ENCODE measurements at places on chromosomes 3 and 15.

GRCh38 chr15:99137111-99137546, 32.2 kb downstream of the SYNM start:
- DNase-seq, result no peak

GRCh38 chr3:105409364-105409763, 42.7 kb downstream of the ALCAM start:
- DNase-seq, result no peak

GRCh38 chr3:98151241-98151640, 4.0 kb downstream of the OR5H14 start:
- DNase-seq, result no peak

DNA sequence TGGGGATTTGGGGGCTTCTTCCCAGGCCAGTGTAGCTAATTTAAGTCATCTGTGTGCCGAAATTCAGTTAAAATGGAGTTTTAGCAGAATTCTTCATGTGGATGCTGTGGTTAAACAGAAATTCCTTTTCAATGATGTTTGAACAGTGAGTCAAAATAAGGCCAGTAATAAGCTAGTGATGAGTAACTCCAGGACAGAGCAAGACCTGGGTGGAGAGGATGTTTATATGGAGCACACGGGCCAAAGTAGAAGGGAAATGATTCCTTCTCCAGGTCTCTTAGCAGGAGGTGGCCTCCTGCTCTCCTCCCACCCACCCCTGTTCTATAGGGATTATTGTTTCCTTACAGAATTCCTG, 31.9 kb upstream of the UACA start:
- no peak for DNase-seq

DNA sequence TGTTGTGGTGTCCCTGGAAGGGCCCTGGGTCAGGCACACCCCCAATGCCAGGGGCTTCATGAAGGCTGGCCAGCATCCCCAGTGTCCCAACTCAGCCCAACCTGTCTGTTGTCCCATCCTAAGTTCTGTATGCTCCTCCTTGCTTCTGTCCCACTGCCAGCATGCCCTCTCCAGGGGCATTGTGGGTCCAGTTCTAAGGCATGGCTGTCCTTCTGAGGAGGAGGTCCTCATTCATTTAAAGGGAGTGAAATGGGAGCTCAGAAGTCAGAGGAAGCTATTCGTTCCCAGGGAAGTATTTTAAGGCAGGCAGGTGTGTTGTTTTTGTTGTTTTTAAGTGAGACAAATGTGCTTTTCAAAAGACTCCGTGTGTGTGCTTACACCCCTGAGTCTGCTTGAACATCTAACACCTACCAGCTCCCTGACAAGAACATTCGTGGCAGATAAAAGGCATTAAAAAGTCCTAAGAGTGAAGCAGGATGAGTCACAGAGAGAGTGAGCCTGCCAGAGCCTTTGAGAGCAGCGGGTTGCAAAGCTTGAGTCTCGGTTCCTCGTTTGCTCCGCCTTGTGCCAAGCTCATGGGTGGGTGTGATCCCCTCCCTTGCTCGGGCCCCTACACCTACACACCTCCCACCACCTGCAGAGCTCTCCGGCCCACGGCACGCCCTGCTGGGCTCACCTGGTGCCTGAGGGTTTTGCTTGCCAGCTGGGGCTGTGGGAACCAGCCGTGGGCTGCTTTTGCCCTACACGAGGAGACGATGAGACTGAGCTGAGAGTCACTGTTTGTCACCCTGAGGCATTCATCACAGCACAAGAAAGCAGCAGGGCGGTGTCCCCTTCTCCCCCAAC, 183.4 kb upstream of the TOPAZ1 start:
- no peak for DNase-seq

DNA sequence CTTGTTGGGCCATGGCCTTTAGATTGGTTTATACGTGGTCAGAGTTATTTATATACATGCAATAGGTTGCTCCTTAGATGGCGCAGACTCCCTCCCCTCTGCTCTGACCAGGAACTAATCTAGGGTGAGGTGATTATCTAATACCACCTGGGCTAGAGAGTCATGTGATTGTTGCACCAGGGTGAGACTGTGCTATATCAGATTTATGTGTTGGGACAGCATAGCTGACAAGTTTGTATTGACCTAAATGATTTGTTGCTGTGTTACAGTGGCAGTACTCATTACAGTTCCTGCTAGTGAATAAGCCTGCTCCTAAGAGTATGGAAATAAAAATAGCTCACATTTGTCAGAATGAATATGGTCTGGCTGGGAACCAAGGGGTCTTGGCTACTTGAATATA, 7.2 kb upstream of the IQCF6 start:
- DNase-seq, result no peak

DNA sequence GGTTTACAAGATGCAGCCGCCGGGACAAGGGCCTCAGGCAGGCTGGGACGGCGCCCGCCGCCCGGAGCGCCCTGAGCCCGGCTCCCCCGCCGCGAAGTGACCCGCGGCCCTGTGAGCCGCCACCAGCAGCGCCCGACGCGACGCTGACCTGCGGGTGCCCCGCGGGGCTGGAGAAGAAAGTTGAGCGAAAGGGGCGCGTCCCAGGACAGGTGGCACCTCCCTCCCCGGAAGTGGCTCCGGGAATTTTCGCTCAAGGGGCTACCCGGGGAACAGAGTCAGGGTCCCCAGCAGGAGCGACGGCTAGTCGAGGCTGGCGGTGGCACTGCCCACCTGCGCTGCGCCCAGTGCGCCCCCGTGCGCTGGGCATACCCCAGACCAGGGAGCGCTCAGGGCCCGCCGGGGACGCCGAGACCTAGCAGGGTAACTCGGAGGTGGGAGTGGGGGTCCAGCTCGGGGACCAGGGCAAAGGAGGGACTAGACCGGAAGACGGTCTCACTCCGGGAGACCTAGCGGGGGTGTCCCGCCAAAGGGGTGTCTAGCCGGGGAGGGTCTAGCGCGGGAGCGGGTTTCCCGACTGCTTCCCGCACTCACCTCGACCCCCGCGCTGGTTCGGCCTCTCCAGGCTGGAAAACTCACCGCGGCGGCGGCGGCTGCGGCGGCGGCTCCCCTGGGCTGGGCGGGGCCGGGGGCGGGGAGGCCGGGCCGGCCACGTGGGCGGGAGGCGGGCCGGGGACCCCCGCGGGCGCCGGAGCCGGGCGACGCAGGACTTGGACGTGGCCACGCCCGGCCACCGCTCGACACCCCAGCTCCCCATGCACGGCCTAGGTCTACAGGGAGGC, 18.4 kb downstream of the SPATA12 start:
- no peak for DNase-seq

GRCh38 chr3:171164067-171164465, 137.5 kb upstream of the SLC2A2 start:
- DNase-seq, result no peak

DNA sequence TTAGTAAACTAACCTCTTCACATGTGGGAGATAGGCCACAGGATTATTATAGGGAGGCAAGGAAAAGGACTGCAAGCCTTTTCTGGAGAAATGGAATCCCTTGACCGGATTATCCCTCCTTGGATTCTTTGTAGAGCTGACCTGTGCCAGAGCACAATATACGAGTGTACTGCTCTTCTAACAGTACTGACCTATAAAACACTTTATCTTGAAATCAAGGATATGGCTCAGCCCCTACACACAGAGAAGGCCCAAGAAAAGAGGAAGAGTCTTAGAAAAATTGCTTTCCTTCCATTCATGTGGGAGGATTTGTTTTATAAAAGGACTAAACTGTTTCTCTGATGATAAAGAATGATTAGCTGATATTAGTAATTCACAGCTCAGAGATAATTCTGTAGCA, 42.2 kb downstream of the DMXL2 start:
- no peak for DNase-seq

DNA sequence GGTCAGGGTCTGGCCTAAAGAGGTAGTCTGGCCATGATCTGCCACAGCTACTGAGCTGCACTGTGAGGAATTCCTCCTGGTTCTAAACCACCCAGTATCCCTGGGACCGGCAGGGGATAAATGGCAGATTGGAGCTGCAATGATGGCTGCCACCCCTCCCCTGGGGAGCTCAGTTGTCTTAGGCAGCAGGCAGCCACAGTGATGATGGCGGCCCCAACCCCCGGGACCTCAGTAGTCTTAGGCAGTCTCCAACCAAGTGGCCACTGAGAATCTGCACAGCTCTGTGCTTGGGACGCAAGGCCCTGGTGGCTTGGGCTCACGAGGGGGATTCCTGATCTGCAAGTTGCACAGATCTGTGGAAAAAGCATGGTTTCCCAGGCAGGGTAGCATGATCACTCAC, 68.1 kb downstream of the STRIT1 start:
- DNase-seq, result no peak

DNA sequence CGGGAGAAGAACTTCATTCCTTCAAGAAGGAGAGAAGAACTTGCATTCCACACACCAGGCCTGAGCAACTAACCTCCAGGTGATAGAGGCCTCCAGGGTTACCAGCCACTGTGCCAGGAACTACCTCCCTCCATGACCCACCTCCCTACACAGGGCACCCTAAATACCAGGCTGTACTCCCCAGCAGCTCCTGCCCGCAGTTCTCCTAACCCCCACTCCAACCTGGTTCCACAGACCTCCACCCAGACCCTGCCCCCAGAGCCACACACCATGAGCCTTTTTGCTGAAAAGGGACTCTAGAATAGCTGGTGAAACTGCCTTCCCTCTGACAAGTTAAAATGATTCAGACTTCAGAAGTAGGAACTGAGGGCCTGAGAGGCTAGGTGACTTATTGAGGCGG, 8.2 kb downstream of the IGDCC3 start:
- no peak for DNase-seq

GRCh38 chr15:99431661-99432091, 134.1 kb upstream of the MEF2A start:
- DNase-seq, result no peak

DNA sequence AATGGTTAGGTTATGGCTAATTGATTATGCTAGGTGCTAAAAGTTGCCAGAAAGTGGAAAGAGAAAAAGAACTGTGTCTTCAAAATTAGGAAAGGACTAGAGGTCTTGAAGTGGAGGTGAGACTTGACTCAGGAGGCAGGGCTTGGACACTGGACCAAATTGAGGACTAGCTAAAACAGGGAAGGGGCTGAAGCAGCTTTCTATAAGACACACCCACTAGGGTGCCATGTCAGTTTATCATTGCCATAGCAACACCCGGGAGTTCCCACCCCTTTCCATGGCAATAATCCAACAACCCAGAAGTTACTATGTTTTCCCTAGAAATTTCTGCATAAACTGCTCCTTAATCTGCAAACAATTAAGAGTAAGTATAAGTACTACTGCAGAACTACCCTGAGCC, 42.9 kb upstream of the MITF start:
- no peak for DNase-seq
